ENCODE measurements at places on chromosomes 1 and 21.

DNA sequence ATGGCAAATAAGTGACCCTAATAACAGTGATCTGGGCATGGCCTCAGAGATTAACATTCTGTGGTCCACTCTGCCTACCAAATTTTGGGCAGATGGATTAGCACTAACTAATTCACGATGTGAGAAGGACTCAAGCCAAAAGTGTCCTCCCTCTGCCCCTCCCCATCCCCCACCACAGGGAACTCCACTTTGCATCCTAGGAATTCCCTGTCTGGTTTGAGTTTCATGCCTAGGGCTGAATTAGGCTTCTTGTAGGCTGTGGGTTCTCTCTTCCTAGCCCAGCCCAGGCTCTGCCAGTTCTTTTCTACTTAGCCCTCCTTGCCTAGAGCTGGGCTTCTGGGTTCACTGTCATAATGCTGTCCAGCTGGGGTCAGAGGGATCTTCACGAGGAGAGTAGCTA, 64.1 kb downstream of the ATP2B4 start:
- no peak for DNase-seq

- no peak for DNase-seq
These were observed 10.9 kb downstream of the TCEANC2 start for GRCh38 chr1:54064299-54064698.

DNA sequence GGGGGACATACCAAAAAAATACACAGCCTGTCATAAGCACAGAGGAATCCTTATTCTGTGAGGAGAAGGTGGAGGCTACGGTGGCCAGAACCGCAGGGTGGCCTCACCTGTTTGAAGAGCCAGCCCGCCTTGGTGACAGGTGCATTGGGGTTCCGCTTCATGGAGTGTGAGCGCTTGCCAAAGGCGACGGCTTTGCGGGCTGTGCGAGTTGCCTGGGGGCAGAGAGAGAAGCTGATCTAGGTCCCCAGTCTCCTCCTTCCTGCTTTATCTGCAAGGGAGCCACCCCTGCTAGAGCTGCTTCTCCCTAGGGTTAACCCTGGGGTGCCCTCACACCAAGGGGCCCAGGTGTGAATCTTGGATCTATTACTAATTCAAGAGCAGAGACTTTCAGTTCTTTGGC, 54.3 kb upstream of the GOLT1A start:
- DNase-seq = no peak

DNA sequence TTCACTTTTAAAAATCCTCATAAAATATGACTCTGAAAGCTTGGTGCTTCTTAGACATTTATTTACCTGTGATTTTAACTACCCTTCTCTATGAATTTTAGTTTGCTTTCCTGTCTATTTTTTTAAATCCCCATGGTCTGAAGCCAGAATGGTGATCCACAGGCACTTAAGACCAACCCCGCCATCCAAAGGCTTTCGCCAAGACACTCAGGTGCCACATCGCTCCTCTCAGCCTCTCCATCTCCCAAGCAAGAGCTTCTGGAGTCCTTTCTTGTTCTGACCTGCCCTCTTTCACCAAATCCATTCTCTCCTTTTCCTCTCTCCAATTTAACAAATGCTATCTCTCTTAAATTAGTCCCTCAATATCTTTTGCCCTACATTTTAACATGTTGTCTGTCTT, 464.6 kb downstream of the PCP4 start:
- no peak for DNase-seq

GRCh38 chr21:45347712-45348499, 57.1 kb upstream of the COL18A1 start:
- no peak for DNase-seq

DNA sequence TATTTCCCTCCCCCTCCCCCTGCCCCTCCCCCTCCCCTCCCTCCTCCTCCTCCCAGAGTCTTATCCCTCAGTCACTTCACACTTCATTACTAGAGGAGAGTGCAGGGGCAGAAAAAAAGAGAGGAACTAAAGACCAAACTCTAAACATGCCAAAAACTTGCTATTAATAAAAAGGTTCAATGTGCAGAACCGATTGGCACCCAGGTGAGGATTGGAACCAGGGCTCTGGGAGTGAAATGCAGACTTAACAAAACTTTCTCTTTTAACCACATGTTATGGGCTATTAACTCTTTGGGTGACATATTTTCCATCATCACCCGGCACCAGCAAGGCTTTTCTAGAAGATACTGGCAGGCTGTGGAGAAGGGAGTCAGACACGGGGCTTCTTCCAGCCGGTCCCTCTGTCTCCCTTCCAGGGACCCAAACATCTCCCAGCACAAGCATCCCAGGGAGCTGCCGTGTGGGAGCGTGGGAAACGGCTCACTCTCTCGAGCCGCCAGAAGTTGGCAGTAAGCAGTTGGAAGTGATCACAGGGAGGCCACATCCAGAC, 13.6 kb downstream of the NID1 start:
- no peak for DNase-seq

DNA sequence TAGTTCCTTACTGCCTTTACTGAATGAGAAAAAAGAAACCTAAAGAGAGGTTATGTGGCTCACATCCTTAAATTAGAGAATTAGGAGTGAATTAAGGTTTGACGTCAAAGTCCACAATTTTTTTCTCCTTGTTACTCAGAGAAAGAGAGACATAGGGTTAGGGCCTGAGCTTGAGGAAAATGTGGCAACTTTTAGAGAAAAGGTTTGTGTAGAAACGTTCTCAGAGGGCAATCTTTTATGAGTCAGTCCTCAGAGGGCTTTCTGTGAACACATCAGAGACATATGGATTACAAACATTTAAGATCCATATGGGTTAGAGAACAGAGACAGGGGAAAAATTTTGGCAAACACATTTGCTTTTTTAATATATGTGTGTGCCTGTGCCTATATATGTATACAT, 242.8 kb downstream of the TGFB2 start:
- DNase-seq = no peak

- no peak for DNase-seq
These were observed 24.5 kb downstream of the HIVEP3 start for GRCh38 chr1:41894101-41894807.

- no peak for DNase-seq
These were observed 7.3 kb downstream of the MRPL37 start for GRCh38 chr1:54207287-54207686.
